Adrenal gland (tissue), 19 donors: ENCODE measurements at places on chromosomes 2 and 18. TPM values are rescaled to one million over a fixed set of nuclear protein-coding genes. Genes with fewer than 3 reads are reported as not detected.

Gene EFEMP1
- total RNA-seq: 3.9 TPM

Gene GPR35
- 0.96 TPM for total RNA-seq

Gene POTEI
- total RNA-seq: not detected

Gene SLC16A14
- total RNA-seq: 4.7 TPM

DNA sequence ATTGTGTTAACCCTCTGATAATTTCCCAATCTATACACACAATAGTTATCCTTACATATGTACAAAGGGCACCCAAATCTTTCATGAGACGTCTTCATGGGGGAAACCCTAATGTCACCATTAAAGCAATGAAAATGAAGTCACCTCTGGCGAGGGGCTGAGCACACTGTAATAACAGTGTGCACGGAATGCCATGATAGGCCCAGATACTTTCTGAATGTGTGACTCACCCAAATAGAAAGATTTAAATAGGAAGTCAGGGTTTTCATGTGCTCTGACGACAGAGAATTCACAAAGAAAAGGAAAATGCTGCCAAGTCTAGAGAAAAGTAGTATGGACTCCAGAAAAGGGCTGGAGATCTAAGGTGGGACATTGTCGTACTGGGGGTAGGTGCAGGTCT, 128.3 kb downstream of the SATB2 start:
- H3K4me3 ChIP-seq: no peak overlapping the region
- H3K27me3 ChIP-seq: no peaks in the 10 kb centered on the region
- no peak for DNase-seq

DNA sequence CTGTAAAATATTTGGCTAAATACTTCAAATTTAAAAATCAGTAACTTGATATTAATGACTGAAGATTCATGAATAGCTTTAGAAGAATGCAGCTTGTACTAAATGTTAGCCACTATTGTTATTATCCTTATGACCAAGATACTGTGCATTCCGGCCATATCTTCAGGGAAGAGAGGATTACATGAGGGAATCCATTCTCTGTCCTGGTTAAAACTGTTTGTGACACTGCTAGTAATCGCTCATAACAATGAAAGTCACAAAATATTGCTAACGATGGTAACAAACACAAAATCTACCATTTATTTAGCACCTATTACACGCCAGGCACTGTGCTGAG, 217.7 kb downstream of the PRKCE start:
- no peaks in the 10 kb centered on the region for H3K27me3 ChIP-seq
- peaks cover 14% of the 10 kb centered on the region for H3K4me1 ChIP-seq
- H3K4me3 ChIP-seq: no peak overlapping the region
- DNase-seq: no peak
- H3K36me3 ChIP-seq: no peaks in the 10 kb centered on the region

DNA sequence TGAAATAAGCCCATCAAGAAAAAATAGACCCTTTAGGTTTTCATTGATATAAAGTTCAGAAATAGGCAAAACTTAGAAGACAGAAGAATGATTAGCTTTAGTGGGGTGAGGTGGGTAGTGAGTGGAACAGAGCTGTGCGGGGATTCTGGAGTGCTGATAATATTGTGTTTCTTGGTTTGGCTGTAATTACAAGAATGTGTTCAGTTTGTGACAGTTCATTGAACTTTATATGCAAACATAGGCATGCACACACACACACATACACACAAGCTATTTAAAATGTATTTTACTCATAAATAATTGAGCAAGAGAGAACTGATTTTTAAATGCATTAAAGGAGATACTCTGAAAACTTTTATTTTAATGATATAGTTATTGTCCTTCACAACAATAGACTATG, 17.1 kb downstream of the ARHGAP15 start:
- DNase-seq: no peak
- no peaks in the 10 kb centered on the region for H3K36me3 ChIP-seq
- no peaks in the 10 kb centered on the region for H3K27me3 ChIP-seq
- no peak overlapping the region for H3K4me3 ChIP-seq
- H3K27ac ChIP-seq: no peak overlapping the region

- H3K36me3 ChIP-seq: no peaks in the 10 kb centered on the region
- no peak overlapping the region for H3K4me3 ChIP-seq
- no peaks in the 10 kb centered on the region for H3K27me3 ChIP-seq
- no peak for DNase-seq
- no peak overlapping the region for H3K27ac ChIP-seq
Measured at GRCh38 chr2:148517296-148517695, 127.3 kb upstream of the EPC2 start.

- H3K27ac ChIP-seq: no peak overlapping the region
- no peak overlapping the region for H3K4me3 ChIP-seq
- no peaks in the 10 kb centered on the region for H3K36me3 ChIP-seq
Measured at GRCh38 chr2:216985658-216986141, 125.8 kb upstream of the TNP1 start.

DNA sequence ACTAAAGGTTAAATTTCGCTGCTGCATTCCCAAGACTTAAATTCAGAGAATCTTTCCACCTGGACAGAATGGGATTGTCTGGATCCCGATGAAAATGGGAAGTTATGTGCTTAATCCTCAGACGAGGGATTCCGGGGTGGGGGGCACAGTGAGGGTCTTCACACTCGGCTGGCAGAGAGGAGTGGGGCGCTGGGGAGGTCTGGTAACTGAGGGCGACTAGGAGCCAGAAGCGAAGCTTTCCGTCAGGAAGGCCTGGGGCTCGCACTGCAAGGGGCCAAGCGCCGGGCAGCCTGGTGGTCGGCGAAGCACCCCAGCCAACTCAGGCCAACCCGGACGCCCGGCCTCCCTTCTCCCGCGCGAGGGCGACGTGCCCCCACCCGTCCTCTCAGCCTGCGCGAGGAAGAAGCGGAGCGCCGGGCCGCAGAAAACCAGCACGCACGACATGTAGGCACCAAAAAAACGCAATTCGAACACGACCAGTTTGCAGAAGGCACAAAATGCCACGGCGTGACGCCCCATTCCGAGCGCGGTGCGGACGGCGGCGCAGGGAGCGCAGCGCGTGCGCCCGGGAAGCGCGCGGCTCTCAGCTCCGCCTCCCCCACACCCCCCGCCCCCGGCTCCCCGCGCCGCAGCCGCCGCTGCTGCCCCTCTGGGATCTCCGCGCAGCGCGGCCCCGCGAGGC, 188.1 kb downstream of the ZEB2 start:
- no peaks in the 10 kb centered on the region for H3K36me3 ChIP-seq
- DNase-seq: peak; percentile 79

DNA sequence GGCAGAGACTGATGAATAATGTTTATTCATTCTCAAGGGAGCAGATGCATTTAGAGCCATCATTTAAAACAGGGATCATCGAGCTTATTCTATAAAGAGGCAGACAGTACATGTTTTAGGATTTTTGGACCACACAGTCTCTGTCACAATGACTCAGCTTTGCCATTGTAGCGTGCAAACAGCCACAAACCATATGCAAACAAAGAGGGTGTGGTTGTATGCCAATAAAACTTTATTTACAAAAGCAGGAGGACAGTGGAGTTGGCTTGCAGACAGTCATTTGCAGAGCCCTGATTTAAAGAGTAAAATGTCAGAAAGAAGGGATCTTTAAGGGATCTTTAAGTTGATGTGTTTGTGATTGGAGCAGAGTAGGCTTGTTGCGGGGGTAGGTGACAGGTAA, 51.5 kb downstream of the SMIM21 start:
- H3K4me3 ChIP-seq: no peak overlapping the region
- no peak for DNase-seq
- H3K27me3 ChIP-seq: no peaks in the 10 kb centered on the region
- no peaks in the 10 kb centered on the region for H3K4me1 ChIP-seq
- no peaks in the 10 kb centered on the region for H3K36me3 ChIP-seq

DNA sequence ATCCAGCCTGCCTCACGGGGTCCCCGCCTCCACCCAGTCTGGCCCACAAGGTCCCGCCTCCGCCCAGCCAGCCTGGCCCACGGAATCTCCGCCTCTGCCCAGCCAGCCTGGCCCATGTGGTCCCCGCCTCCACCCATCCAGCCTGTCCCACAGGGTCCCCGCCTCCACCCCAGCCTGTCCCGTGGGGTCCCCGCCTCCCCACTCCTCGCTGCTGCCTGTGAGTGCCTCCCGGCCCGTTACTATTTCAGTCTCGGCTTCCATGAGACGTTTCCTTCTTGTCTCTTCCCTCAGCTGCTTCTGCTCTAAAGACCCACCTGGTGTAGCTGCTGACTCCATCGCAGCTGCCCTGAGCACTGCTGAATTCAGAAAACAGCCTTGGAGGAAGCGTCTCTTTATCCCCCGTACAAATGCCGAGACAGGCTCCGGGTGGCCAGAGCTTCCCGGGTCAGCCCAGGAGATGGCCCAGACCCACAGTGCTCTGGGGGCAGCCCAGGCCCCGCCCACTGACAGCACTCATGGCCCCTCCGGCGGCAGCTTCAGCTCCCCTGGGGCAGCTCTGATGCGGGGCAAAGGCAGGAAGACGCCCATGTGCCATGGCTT, 69.8 kb downstream of the NFATC1 start:
- no peaks in the 10 kb centered on the region for H3K36me3 ChIP-seq
- no peak overlapping the region for H3K4me3 ChIP-seq
- no peak overlapping the region for H3K27ac ChIP-seq
- no peaks in the 10 kb centered on the region for H3K4me1 ChIP-seq
- no peak for DNase-seq

DNA sequence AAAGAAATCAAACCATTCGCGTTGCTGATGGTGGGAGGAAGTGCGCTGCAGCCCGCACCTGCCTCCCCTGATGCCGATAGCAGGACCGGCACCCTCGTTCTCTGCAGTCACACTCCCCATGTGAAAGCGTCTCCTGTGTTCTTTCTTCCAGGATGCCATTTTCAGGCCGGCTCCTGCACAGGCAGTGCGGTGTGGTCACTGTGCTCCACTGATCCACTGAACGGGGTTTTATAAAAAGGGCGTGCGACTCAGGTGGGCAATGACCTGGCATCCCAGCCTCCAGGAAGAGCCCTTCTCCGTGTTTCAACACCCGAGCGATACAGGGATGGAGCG, 88.3 kb upstream of the SNTG2 start:
- DNase-seq: no peak
- no peak overlapping the region for H3K4me3 ChIP-seq
- H3K4me1 ChIP-seq: no peaks in the 10 kb centered on the region

GRCh38 chr18:79587226-79587741, 92.3 kb upstream of the CTDP1 start:
- no peak for DNase-seq
- peaks cover 7% of the 10 kb centered on the region for H3K4me1 ChIP-seq
- no peak overlapping the region for H3K4me3 ChIP-seq
- H3K27me3 ChIP-seq: no peaks in the 10 kb centered on the region
- H3K27ac ChIP-seq: no peak overlapping the region

DNA sequence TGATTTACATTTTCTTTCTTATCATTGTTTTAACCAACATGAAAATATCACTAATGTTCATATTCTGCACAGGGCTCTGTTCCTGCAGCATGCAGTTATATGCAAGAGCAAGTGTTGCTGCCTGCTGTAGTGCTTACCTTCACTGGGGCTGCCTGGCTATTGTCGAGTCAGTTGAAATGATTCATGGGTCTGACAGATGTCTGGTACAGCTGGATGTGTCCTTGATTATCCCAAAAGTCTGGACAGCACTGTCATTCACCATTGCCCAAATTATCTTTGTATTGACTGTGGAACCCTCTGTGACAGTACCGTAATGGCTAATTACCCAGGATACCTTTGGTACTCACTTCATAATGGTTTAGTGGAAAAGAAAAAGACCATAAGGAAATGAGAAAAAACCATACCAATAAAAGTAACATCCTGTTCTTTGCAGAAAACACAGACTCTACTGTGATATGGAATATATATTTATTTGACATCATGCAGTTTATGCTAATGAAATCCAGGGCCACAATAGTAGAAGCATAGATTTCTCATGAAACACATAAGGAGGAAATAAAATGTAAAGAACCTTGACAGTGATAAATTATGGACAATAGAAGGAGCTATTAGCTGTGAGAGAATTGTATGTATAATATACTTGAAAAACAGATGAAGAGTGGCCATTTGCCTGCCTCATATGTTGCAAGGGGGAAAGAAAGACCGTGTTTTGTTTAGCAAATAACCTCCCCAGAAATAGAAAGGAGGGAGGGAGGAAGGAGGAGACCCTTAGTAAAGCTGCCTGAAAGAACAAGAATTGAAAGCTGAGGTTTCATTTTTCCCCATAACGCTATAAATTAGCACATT, 249.8 kb upstream of the ATP5MC3 start:
- no peak overlapping the region for H3K4me3 ChIP-seq
- no peaks in the 10 kb centered on the region for H3K27me3 ChIP-seq
- H3K27ac ChIP-seq: no peak overlapping the region
- H3K4me1 ChIP-seq: no peaks in the 10 kb centered on the region
- no peaks in the 10 kb centered on the region for H3K36me3 ChIP-seq

DNA sequence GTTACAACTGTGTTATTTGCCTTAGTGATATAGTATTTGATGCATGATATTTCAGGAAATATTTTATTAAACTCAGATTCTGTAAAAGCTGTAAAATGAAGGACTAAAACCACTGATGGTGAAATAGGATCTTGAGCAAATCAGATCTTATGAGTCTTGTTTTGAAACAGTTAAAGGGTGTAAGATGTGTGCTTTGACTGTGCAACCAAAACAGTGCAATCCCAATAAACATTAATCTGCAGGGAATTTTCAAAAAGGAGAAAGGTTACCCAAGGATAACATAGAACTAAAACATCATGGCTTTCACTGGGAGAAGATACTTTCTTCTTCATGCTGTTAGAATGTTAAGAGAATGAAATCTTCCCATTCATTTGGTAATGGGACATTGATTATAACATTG, 378.7 kb downstream of the PARD3B start:
- H3K4me3 ChIP-seq: no peak overlapping the region
- no peaks in the 10 kb centered on the region for H3K27me3 ChIP-seq
- H3K4me1 ChIP-seq: no peaks in the 10 kb centered on the region
- no peaks in the 10 kb centered on the region for H3K36me3 ChIP-seq
- no peak overlapping the region for H3K27ac ChIP-seq

- no peaks in the 10 kb centered on the region for H3K36me3 ChIP-seq
- peaks cover 39% of the 10 kb centered on the region for H3K27me3 ChIP-seq
- no peak for DNase-seq
- H3K27ac ChIP-seq: no peak overlapping the region
Measured at GRCh38 chr2:74501335-74502071, 2.1 kb upstream of the LBX2 start.

DNA sequence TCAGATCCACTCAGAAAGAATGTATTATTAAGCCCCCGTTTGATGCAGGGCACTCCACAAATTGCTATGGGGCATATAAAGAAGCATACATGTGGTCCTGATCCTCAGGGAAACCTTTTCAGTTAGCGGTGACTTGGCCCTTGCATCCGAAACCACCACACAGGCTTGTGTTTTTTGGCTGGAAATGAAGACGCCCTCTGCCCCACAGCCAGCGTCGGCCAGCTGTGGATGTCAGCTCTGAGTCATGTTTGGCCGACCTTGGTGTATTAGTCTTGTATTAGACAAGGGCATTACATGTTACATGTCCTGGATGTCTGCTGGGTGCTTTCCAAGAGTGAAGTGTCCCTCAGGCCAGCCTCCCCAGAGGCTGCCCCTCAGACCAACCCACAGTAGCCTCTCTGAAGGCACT, 107.6 kb upstream of the MAP3K20 start:
- H3K4me1 ChIP-seq: peaks cover 17% of the 10 kb centered on the region
- H3K4me3 ChIP-seq: no peak overlapping the region
- peak; percentile 92 for DNase-seq
- no peaks in the 10 kb centered on the region for H3K27me3 ChIP-seq
- H3K27ac ChIP-seq: peak overlapping the region; percentile 37
